ENCODE measurements at places on chromosomes 12 and 14.

DNA sequence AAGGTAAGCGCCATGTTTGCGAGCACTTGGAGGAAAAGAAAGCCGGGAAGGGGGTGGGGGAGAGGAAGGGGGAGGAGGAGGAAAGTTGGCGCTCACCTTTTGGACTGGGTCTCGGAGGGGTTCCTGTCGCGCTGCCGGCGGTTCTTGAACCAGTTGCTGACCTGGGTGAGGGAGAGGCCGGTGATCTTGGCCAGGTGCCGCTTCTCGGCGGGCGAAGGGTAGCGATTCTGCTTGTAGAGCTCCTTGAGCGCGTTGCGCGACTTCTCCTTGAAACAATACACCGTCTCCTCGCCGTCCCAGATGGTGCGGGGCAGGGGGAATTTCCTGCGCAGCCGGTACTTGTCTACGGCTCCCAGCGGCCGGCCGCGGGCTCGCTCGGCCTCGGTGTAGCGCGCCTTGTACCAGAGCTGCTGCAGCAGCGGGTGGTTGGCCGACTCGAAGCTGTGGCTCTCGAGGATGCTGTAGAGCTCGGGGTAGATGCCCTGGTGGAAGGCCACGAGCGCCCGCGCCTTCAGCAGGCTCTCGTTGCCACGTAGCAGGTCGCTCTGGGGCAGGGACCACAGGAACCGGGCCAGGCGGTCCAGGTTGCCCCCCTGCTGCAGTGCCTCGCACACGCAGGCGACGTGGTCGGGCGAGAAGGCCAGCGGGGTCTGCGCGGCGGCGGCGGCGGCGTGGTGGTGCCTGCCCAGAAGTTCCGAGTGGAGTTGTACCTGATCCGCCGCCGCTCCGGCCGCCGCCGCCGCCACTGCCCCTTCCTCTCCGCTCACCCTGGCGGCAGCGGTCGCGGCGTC, 840 bp downstream of the SIX4 start:
- DNase-seq: no peak

DNA sequence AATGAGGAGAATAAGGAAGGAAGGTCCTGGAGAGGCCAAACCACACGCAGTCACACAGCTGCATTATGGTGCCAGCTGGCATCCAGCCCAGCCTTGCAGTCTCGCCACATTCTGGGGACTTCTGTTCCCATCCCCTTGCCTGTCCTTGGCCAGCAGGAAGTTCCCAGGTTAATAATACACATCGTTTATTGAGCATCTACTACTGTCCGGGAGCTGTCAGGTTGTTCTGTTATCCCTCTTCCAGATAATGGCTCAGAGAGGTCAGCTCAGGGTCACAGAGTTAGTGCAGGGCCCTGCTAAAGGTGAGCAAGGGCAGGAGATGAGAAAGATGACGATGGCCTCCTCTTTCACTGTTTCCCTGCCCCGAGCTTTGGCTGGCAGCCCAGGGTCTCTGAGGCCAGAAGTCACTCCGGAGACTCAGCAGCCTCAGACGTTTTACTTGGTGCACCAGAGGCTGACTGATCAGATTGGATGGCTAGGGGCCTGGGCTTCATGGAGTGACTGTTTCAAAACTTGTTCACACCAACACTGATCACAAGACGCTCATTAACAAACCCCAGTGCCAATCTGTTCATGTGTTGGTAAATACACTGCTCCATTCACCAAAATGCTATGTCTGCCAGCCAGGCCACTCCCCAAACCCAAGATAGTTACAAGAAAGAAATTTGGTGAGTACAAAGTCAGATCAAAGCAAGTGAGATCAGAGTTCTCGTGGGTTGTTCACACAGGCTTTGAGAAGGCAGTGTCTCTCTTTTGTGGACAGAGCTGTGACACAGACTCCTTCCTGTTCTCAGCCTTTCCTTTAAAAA, 79.2 kb downstream of the B4GALNT3 start:
- DNase-seq: peak; percentile 75

DNA sequence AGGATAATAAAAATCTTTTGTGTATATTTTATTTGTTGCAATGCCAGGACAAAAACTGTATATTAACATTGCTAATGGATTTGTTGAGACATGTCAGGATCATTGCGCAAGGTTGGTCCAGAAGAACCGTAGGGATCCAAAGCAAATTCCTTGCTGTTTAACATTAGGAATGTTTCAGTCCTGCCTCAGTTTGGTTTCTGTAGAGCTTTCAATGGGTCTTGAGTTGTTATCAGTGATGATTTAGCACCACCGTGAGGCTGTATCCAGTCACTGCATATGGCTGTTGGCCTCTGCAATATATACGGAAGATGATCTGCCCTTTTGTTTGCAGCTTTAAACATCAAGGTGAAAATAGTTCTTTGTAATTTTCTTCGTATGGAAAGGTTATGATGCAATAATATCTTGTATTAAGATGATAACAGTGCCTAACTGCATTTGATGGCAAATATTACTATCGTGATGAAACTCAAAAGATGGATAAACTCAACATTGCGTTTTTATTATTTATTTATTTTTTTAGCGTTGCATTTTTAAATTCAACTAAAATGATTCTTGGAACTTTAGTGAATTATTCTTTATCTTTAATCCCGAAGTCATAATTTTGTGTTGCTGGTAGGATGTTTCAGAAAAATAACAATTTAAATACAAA, 231.2 kb downstream of the AKAP6 start:
- DNase-seq: peak; percentile 79

DNA sequence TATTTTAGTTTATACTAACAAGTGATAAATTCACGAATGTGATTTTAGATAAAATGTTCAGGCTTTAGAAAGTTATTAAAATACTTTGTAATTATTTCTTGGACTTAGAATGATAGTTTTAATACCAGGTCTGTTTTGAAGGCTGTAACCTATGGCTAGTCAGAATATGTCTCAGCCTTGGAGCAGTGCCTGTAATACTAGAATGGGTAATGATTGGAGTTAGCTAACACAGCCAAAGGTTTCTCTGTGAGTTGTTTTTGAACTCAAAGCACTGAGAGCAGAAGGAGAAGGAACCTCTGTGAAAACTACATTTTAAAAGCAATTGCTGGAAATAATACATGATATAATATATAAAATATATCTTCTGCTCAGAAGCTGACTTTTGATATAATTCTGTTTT, 110.1 kb downstream of the TMEM117 start:
- DNase-seq: no peak

GRCh38 chr12:111519083-111519482, 80.0 kb downstream of the ATXN2 start:
- no peak for DNase-seq
